Central memory CD4-positive, alpha-beta T cell (primary cell): ENCODE measurements at places on chromosomes 16 and 17.

GRCh38 chr17:1197781-1198490 is 18.2 kb upstream of the ABR start:
- DNase-seq = peak; percentile 68

DNA sequence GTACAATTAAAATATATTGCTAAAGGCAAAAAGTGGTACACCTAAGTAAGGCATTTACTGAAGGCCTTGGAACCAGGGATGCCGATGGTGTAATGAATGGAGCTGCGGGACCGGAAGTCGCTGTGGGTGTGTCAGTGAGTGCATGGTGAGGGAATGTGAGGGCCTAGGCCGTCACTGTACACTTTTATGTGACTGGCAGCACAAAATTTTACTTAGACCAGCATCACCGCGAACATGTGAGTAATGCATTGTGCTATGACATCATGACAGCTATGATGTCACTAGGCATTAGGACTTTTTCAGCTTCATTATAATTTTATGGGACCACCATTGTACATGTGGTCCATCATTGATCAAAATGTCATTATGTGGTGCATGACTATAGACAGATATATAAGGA is 14.7 kb downstream of the ALOX15B start:
- DNase-seq = no peak

DNA sequence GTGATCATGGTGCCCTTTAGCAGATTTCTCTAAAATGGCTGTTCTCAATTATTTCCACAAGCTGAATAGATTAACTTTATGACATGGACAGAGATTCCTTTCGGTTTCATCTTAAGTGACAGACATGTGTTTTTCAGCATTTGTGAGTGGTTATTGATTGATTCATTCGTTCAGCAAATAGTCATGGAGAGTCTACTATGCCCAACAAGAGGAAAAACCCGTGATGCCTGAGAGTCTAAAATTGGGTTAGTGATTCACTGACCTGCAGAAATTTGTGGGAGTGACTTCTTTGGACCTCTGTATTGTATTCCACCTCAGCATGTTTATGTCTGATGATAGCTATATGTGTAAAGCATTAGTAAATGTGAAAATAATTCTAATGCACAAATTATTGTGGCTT is 28.0 kb upstream of the DUSP14 start:
- DNase-seq = no peak

GRCh38 chr17:73027130-73027741 is 65.3 kb downstream of the SLC39A11 start:
- DNase-seq = no peak

GRCh38 chr17:78103311-78103710 is 25.2 kb downstream of the TMC6 start:
- no peak for DNase-seq

- no peak for DNase-seq
Observed at GRCh38 chr17:76841776-76842405, 26.3 kb upstream of the MGAT5B start.

- DNase-seq = no peak
Observed at GRCh38 chr17:39660397-39661385, 4.5 kb upstream of the TCAP start.

DNA sequence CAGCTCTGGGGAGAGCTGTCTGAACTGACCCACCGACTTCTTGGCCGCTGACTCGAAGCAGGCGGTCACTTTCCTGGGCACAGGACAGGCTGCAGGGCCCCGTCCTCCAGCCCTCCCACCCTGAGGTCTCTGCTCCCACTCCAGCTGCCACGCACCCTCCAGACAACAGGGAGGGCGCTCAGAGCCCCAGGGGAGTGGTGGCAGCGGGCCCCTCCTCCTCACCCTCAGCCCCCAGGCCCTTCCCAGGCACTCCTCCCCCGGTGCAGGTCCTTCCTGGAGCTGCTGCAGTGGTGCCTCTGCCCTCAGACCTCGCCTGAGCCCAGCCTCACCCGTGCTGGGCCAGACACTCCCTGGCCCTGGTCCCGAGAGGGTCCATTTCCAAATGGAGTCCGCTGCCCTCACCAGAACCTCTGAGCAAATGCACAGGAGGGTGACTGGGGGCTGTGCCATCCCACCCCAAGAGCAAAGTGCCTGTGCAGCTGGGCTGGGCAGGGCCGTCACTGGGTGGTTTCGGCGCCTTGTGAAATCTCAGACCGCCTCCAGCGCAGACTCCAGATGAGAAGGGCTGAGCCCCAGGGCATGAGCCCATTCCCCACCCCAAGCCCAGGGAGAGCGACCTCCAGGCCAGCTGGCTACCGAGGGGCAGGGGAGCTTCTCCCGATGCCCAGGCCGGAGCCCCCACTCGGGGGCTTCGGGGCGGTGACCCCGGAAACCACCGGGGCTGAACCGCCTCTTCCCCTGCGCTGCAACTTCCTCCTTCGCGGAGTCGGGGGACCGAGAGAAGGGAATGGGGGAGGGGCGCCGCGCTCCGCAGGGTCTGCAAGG is 717 bp downstream of the CYBA start:
- peak; percentile 37 for DNase-seq

DNA sequence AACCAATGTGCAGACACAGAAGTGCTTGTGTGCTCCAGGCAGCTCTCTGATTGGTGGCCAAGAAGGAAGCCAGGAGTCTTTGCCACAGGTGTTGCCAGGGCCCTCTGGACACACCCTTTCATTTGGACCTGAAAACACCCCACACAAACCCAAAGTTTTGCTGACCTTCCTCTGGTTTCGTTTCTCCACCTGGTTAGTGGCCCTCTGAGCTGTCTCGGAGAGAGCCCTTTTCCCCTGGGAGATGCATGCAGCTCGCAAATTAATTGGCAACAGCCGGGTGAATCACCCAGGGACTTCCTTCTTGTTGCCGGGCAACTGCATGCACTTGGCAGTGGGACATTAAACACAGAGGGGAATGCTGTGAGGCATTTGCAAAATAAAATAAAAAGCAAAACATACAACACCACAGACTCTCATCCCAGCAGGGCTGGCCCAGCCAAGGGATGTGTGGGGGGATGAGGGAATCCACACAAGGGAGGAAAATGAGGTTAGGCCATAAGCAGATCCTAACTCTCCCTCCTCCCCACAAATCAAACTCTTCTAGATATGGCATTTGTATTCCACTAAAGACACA is 286.6 kb downstream of the SOX9 start:
- DNase-seq = no peak
